ENCODE measurements at places on chromosomes 7 and 10.

DNA sequence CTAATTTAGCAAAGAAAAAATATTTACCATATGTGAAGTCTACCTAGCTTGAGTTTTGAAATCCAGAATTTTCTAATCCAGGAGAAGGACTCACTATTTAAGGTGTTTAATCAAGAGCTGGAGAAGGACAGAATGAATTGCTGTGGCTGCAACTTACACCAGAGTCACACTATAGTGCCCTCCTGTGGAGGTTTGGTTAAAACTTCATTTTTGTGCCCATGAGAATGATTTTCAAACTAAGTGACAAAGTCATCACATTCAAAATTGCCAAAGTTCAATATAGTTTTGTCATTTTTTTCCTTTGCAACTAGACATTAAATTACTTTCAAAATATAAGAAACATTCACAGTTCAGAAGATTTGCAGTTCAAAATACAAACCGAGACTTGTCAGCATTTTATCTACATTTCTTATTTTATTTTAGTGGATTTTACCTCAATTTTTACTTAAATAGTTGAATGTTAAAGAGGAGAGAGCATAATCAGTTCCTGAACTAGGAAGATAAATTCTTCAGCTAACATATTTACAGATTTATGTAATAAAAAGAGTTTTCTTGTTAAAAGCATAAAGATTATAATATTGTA, 70.7 kb downstream of the CABCOCO1 start:
- DNase-seq = no peak

- no peak for DNase-seq
Measured at GRCh38 chr7:30281263-30281662, 3.1 kb upstream of the ZNRF2 start.

DNA sequence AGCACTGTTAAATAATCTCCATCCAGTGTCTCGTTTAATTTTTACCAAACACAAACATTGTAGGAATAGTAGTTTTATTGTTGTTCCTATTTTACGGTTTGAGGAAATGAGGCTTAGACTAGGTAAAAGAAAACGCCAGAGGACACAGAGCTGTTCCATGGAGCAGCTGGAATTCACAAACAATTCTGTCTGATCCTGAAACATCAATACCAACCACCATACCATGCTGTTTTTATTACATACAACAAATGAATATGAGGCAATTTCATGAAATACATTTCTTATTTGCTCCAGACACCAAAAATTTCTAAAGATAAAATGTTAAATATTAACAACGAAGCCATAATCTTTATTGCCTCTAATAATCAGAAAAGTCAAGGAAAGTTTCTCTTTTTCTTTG, 9.4 kb downstream of the MALRD1 start:
- no peak for DNase-seq

DNA sequence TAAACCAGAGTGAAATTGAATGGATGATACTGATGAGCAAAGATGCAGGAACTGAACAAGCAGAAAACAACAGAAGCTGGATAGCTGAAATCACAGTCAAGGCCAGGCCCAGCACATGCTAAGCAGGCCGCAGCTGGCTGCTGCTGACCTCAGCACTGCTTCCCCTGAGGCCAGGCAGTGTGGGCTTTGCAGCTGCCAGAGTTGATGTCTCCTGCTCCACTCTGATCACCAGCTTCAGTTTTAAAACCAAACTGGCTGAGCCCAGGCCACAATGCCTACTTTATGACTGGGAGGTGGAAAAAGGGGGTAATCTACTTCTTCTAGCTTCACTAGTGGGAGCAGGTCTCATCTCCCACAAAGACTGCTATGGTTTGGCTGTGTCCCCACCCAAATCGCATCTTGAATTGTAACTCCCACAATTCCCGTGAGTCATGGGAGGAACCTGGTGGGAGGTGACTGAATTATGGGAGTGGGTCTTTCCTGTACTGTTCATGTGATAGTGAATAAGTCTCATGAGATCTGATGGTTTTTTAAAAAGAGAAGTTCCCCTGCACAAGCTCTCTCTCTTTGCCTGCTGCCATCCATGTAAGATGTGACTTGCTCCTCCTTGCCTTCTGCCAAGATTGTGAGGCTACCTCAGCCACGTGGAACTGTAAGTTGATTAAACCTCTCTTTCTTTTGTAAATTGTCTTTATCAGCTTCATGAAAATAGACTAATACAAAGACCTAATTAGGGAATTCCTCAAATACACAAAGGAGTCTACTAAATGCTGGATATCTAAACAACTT, 136.4 kb upstream of the ITGB1 start:
- no peak for DNase-seq

DNA sequence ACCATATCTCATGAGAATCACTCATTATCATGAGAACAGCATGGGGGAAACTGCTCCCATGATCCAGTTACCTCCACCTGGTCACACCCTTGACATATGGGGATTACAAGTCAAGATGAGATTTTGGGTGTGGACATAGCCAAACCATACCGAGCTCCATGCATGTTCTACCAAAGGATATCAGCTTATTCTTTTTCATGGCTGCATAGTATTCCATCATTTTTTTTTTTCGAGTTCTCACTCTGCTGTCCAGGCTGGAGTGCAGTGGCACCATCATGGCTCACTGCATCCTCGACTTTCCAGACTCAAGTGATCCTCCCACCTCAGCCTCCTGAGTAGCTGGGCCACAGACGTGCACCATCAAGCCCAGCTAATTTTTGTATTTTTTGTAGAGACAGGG, 668.3 kb downstream of the GATA3 start:
- DNase-seq = no peak

DNA sequence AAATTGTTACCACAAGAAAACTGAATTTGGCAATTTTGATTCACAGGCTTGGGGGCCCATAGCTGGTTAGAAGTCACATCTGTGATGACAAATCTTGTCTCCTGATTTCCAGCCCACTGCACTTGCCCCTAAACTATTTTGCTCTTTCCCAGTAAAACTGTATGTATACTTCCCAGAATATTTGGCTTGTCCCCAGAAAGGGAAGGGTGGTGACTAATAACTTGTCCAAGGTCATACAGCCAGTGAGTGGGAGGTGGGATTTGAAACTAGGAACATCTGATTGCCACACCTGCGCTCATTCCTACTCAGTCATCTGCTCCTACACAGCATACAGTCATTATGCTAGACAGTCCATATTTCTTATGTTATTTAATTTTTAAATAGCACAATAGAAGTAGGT, 304.5 kb downstream of the SDHAF3 start:
- DNase-seq = no peak

- no peak for DNase-seq
Measured at GRCh38 chr7:51255536-51256208, 60.9 kb downstream of the COBL start.

DNA sequence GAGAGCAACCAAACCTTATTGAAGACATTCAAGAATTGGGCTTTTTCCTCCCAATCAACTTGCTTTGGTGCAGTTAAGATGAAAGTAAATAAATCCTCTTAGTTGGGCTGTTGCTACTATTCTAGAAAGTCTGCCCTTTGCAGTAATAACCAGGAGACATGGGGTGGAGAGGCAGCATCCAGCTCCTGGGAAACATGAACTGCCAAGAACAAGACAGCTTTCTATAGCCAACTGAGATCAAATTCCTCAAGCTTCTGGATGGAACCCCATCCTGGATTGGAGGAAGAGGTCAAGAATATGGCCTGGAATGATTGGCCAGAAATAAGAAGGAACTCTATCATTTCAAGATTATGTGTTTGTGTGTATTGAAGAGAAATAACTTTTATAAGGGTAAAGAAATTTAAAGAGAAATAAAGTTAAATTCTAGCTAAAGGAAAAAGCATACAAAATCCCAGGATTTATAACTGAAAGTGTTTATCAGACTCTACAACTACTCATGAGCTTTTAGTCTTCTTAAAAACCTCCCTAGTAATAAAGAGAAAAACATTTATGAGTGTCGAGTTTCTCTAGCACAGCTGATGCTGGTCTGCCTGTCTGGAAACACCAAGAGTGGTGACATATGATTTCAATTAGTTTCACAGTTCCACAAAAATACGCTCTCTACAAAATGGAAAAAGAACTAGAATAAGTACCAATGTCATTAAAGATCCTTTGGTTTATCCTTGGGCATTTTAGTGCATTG, 70.1 kb upstream of the COL1A2 start:
- DNase-seq = no peak

DNA sequence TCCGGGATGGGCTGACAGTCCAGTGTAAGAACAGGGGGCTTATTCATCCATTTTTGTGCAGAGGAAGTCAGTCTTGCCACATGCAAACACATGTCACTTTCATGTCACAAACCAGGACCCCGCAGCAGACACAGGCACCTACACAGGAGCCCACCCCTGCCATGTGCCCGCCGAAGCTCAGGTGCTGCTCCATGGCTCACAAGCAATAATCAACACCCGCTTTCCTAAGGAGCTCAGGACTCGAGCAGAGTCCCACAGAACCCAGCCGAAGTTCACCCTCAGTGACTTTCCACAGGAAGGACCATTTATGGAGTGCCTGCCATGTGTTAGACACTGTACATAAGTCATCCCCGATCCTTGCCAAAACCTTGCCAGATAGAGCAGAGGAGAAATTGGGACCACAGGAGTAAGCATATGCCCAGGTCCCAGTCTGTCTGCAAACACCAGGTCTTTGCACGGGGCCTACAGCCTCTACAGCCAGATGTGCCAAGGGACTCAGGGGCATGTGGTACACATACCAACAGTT, 99.4 kb downstream of the EBF3 start:
- no peak for DNase-seq

DNA sequence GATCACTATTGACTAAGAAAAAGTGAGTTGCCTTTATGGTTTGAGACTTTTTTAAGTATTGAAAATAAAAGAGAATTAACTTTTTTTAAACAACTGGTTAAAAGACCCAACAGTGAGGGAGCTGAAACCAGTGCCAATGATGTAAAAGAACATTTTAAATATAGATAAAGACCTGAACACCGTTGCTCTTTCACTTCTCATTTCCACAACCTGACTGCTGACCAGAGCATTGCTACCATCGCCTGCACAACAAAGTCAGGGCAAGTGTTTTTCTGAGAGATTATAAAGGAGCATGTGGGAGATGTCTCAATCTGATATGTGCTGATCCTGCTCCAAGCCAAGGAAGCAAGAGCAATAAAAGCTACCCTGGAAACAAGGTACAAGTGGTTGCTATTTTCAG, 34.7 kb downstream of the IMMP2L start:
- no peak for DNase-seq

- DNase-seq = no peak
Measured at GRCh38 chr10:11901833-11902475, 78.8 kb downstream of the PROSER2 start.

GRCh38 chr7:23106823-23107663, 1.5 kb downstream of the KLHL7 start:
- no peak for DNase-seq

GRCh38 chr7:1533547-1534329, 3.2 kb downstream of the MAFK start:
- no peak for DNase-seq

DNA sequence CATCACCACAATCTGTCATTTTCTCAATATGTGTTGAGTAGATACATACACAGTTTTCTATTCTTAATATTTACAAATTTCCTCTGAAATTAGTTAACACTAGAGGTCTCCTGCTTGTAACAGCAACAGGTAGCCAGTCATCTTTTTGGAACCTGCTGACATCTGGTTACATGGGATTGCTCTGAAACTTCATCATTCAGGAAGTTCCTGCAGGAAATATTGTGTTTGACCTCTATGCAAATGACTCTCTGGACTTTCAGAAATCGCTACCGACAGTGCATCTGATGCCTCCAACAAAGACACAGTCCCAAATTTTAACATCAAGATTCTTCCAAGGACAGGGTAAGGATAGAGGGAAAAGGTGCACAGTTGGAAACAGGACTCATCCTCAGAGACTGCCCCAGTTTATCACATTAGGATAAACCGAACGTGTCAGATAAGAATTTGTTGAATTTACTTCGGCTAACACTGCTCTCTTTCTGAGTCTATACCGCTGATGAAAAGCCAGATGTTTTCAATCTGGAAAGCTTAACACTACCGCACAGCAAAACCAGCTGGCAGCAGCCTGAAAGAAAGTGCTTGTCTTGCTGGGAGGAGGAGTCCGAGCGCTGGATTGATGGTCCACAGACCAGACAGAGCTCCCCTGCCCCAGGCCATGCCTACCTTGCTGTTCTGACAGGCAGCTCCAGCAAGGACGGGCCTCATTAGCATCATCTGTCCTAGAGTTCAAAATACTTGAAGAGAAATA, 633.4 kb downstream of the PARD3 start:
- no peak for DNase-seq

DNA sequence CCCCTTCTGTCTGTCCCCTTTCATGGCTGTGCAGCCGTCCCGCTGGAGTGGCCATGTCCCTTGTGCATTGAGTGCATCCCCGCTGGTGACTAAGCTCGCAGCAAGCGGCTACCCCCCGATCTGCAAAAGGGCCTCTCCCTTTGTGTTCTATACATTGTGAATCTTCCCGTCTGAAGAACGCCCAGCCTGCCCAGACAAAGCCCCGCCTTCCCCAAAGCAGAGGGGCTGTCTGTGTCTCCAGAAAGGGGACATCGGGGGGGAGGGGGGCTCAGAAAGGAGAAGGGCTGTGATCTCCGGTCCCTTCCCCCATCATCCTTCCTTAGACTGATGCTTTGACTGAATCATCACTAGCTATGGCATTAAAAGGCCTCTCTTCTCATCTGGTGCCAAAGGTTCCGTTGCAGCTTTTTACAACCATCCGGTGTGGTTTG, 11.9 kb downstream of the NPTX2 start:
- no peak for DNase-seq

DNA sequence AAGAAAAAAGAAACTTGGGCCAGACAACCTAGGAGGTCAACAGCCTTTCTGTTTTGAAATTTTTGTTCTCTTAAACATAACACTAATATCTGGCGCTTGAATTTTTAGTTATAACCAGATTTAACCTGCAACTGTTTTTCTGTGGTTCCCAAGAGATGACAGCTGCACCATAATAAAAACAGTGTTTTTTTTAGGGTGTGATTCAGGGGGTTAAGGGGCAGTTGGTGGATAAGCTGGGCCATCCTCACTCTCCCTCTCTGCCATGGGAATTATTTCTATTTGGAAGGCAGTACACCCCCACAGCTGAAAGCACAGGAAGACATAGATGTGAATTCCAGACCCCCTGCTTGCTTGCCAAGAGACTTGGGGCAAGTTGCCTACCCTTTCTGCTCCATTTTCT, 20.1 kb upstream of the TM9SF3 start:
- no peak for DNase-seq

DNA sequence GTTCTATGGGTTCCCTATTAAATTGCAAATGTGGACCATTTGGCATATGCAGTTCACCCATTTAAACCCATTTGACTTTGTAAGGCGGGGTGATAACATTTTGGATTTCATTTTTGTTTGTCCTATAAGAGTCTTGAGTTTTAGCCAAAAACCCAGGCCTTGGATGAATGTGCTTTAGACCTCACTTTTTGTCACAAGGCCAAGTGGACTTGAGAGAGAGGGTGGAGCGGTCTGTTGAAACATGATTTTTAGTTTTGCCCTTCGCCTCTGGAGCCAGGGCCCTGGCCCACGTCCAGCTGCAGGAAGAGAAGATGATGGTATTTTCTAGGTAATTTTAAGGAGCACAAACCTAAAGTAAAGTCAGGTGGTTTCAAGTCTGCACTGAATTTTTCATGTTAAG, 260.1 kb downstream of the SLC25A13 start:
- no peak for DNase-seq

- no peak for DNase-seq
Measured at GRCh38 chr10:85599081-85599480, 767.5 kb downstream of the GRID1 start.

GRCh38 chr10:122911889-122912484, 1.6 kb downstream of the FAM24A start:
- DNase-seq = no peak

- no peak for DNase-seq
Measured at GRCh38 chr7:98334081-98334480, 52.6 kb downstream of the BRI3 start.

- DNase-seq = no peak
Measured at GRCh38 chr7:155532792-155533119, 13.6 kb downstream of the CNPY1 start.
